HAP-1 (cell line): ENCODE measurements at places on chromosomes 11 and 22.

- DNase-seq = no peak
Observed at GRCh38 chr11:92153542-92153941, 71.1 kb upstream of the FAT3 start.

DNA sequence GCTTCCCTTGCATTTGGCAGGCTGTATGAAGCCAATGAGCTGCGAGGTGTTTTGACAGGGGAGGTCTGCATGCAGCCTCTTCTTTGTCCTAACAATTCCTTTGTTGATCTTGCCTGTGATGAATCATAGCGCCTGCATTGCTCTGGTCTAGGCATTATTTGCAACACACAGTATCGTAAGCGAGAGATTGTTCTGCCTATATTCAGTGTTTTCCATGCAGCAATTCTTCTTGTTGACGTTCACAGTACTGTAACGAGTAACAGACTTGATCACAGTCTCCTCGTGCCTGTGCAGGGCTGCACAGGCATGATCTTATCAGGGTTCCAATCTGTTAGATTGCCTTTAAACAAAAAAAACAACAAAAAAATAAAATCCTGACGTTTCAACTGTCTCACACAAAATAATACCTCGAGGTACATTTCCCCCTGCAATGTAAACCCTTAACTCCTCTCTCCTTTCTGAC lies 13.9 kb upstream of the ADSL start:
- DNase-seq = peak; percentile 61

DNA sequence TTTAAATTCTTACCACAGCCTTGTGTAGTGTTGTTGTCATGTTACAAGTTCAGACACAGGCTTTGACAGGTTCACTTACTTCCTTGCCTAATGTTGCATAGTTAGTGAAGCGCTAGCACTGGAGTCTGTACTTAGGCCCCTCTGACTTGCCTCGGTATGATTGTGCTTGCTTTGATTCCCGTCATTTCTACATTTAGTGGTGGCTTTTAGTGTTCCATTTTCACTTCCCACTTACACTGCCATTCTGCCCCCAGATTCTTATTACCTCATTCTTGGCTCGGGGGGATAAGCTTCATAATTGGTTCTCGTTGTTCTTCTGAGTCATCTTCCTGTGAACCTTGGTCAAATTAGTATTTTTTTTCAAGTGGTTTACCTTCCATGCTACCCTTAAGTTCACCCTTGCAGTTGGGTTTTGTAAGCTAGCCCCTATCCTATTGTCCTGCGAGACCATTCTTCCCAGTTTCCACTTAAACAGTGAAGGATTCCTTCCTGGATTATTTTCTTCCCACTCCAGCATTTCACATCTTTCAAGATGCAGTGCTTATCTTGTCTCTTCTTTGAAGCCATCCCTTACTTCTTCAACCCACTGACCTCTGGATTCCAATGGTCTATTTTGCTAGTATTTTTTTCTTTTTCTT lies 68.7 kb downstream of the DDX10 start:
- DNase-seq = no peak

DNA sequence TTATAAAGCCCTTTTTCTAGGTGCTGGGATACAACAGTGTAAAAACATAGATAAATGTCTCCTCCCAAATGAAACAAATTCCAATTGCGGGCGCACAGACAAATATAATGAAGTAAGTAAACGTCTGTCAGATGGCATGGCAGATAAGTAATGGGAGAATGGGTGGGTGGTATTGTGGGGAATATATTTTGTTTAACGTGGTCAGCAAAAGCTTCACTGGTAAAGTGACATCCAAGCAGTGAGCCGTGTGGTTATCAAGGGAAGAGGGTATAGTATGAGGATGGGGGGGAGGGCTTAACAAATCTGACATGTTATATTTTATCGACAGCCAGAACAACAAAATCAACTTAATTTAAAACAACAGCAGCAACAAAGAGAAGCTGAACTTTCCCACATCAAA lies 1.2 kb downstream of the SVIP start:
- DNase-seq = no peak

- no peak for DNase-seq
Observed at GRCh38 chr11:130762638-130763037, 153.6 kb downstream of the SNX19 start.

DNA sequence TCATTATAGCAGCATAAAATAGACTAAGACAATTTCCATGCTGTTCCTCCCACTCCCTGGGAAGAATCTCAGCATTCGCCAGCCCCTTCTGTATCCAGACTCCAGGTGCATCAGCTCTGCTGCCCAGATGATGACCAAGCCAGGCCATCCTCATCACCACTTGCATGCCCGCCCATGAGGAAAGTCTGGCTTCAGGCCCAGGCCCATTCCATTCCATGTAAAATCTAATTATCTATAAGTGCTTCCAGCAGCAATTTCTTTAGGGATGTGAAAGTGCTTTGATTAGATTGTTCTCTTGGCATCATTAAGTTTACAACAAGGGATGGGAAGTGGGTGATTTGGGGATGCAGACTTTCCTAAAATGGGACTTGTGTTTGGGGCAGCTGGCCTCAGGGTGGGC lies 100.3 kb downstream of the INSC start:
- no peak for DNase-seq

DNA sequence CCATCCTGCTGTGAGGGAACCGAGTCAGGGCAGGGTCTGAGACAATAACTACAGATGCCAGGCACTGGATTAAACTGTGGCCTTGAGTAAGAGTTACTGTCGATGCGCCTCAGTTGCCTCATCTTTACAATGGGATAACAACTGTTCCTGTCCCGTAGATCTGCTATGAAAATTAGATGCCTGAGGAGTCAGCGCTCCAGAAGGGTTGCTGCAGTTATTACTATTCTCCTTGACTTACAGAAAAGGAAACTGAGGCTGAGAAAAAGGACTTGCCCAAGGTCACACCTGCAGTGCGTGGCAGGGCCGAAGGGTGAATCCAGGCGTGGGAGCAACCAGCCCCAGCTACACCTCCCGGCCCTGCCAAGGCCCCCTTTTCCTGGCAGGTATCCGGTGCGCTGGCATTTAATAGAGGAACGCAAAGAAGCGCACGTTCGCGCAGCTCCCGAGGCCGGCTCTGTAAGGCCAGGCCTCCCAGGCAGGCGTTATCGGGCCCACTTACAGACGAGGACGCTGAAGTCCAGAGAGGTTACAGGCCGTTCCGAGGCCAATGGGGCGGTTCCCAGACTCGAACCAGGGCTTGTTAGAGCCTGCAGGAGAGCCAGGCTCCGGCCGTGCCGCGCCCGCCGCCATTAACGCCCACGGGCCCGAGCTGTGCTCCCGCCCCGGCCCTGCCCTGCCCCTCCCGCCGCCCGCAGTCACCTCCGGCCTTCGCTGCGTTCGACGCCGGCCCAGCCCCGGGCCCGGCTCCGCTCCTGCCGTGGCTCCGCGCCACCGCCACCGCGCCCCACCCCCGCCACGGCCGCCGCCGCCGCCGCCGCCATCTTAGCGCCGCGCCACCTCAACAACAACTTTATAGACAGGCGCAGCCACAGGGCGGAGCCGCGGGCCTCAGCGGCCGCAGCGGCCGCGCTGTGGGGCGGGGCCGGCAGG lies at the start of gene C11orf68:
C11orf68 (minus strand) TSS at position 852 of the 930 bp plus-strand sequence; CDS start at position 821, 31 bp downstream.
- no peak for DNase-seq

DNA sequence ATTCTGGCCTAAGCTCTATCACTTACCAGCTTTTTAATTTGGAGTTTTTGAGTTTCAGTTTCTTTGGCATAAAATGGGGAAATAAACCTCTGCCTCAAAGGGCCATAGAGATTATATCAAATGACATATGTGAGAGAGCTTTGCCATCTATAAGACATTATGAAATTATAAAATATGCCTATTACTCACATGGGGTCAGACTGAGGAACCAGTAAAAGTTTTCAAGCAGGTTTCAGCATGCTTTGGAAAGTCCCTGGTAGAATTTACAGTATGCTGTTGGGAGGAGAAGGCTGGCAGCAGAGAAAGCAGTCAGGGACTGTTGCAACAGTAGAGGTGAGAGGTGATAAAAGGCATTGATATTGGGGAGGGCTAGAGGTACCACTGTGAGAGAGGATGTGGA lies 13.6 kb upstream of the MTNR1B start:
- no peak for DNase-seq

GRCh38 chr11:34525888-34526657 lies 12.5 kb upstream of the ELF5 start:
- DNase-seq = no peak

DNA sequence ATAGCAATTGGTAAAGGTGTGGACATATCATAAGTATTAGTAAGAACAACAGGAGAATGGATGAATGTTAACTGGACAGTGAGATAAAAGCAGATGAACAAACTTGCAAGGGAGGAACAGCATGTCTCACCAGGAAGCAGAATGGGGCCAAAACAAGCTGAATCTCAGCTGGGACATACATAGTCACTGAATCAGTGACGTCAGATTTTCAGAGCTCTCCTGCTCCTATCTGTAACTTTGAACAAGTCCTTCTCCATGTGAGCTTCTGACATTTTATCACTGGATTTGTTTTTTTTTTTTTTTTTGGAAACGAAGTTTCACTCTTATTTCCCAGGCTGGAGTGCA lies 118.7 kb downstream of the BBOX1 start:
- DNase-seq = no peak

GRCh38 chr11:124898263-124898680 lies 607 bp upstream of the ROBO4 start:
- no peak for DNase-seq

GRCh38 chr11:38060920-38061319 lies 1462.9 kb upstream of the RAG2 start:
- no peak for DNase-seq

- no peak for DNase-seq
Observed at GRCh38 chr22:24011735-24012068, 598 bp downstream of the CABIN1 start.

DNA sequence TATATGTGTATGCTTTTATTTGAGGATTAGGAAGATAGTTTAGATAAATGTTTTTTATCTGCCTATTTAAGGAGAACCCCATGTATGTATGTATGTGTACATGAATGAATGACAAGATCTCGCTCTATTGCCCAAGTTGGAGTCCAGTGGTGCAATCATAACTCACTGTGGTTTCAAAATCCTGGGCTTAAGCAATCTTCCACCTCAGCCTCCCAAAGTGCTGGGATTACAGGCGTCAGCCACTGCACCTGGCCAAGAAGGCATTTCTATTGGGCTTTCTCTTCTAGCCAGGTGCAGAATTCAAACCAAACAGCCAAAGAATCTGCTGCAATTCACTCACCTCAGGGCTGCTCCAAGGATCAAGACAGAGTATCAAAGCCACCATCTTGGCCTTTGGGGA lies 25.5 kb upstream of the DGKZ start:
- no peak for DNase-seq

GRCh38 chr11:91104237-91104636 lies 881.4 kb upstream of the CHORDC1 start:
- no peak for DNase-seq

GRCh38 chr11:120024046-120024445 lies 113.9 kb downstream of the TRIM29 start:
- DNase-seq = no peak

GRCh38 chr11:8719211-8719649 lies 36.6 kb downstream of the RPL27A start:
- DNase-seq = no peak

DNA sequence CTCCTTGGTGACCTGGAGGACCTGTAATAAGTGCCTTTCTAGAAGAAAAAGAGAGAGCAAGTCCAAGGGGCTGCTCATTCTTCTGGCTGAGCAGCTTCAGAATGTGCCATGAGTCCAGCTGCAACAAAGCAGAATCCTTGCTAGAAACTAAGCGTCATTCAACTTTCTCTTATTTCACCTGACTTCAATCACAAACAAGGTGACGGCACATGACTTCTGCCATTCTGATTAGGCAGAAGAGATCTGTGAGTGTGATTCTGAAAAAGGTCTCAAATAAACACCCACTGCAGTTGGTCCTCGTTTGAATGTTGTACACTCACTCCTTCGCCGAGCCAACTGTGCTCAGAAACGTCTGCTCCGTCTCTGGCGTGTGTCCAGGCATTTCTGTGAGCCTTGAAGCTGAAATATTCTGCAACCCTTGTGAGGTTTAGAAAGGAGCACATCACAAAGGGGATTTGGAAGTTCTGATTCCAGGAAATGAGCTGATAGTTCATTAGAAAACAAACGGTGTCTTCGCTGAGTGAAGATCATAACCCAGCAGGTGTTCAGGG lies 623.8 kb upstream of the KIRREL3 start:
- DNase-seq = no peak

DNA sequence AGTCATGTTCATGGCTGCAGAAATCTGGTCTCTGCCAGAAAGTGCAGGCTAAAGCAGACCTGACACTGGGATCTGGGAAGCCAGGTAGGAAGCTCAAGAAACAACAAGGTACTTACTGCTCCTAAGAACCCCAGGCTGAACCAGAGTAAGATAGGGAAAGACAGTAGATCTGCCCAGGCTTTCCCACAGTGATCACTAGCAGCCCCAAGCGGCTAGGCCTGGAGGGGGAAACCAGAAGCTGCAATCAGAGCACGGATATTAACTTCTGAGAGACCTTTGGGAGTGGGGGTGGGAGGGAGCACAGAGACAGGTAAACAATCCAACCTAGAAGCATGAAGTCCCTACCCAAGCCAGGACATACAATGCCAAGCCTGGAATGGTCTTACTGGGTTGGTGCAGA lies 135.2 kb upstream of the C11orf58 start:
- DNase-seq = no peak
